Sciatic nerve (tissue), 2 donors: ENCODE measurements at places on chromosomes 12 and 14.

DNA sequence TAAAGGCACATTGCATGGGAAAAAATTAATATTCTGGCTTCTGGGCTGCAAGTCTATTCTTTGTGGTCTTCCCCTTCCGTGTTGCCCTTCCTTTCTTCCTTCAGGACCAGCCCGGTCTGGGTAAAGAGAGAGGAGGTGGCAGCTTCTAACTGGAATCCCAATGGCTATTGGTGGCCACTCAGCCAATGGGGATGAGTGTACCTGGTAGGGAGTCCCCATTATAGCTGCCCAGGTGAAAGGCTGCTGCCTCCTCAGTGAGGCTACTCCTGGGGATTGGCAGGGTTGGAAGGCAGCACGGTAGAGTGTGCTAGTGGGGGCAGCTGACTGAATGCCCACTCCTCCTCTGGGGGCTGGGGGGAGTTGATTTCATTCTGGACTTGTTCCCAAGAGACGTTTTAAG lies 112.6 kb downstream of the RBM19 start:
- DNase-seq = no peak

- DNase-seq = no peak
Observed at GRCh38 chr14:95533822-95534221, 1.0 kb upstream of the GLRX5 start.

DNA sequence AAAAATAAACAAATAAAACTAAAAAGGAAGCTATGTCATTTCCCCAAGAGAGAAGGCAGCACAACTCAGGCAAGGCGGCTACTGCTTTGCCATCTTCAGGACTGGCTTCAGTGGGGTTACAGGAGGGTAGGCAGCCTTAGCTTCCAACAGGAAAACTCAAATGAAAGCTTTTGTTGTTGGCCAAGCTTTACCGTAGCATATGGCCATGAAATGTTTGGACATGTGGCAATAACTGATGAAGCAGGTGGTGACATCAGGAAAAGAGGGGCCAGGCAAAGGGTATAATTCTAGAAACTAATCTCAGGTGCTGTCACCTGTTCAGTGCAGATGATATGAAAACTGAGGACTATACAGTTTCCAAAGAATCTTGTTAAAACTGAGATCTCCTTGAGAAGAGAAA lies 22.8 kb upstream of the NPFF start:
- no peak for DNase-seq

DNA sequence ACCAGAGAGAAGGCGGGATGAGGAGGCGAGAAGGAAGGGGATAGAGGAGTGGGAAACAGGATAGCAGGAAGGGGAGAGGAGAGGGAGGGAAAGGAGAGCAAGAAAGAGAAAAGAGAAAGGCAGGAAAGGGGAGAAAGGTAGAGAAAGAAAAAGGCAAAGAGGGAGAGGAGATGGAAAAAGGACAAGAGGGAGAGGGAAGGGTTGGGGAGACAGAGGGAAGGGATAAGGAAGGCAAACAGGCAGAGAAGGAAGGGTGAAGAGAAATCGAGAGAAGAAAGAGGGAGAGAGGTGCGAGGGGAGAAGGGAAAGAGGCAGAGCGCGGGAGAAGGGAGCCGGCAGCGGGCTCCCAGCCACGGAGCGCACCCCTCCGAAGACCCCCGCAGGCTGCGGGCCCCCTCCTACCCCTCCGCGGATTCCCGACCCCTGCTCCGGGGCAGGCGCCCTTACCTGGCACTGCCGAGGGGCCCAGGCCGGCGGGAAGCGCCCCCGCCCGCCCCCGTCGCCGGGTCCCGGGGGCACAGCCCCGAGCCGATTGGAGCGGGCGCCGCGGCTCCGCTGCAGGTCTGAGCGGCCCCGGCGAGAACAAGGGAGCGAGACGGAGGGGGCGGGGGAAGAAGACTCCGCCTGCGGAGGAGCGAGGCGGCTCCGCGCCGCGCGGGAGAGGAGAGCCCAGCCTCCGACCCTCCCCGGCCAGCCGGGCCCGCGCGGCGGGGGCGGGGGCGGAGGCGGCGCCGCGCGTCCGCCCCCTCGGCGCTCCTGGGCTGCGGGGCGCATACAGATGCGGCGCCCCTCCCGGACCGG lies at the start of gene CDH24:
CDH24 (minus strand) TSS at position 565 of the 801 bp plus-strand sequence. CDS start 1,787 bp downstream, outside the sequence.
- DNase-seq = peak; percentile 85

GRCh38 chr12:47823422-47824086 lies 3.9 kb upstream of the HDAC7 start:
- no peak for DNase-seq

GRCh38 chr12:29148596-29148910 lies 525 bp upstream of the FAR2 start:
- no peak for DNase-seq

DNA sequence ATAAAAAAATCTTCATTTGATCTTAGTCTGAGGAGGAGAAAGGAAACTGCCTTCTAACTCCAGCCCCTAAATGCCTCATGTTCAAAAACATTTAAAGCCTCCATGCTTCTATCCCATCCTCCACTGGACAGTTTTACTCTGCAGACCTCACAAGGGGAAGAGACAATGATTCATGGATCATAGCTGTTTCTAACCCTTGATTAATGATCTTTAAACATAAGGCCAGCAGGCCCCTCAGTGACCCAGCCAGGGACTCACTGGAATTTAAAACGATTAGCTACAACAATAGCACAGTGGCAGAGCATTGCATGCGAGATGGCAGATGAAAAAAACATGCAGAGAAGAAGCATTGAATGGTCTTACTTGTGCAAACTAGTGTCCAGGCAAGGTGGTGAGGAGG lies 6.0 kb downstream of the DCTN2 start:
- no peak for DNase-seq

- DNase-seq = no peak
Observed at GRCh38 chr14:76830556-76830955, 4.3 kb downstream of the LRRC74A start.

GRCh38 chr12:18415227-18415626 lies 153.9 kb downstream of the PIK3C2G start:
- no peak for DNase-seq

- DNase-seq = no peak
Observed at GRCh38 chr14:28305938-28306337, 460.6 kb upstream of the FOXG1 start.

GRCh38 chr14:45400509-45400908 lies 147.5 kb upstream of the MIS18BP1 start:
- DNase-seq = no peak

- no peak for DNase-seq
Observed at GRCh38 chr12:34264110-34264509, 241.8 kb downstream of the ALG10 start.

GRCh38 chr14:29271669-29272068 lies 505.1 kb downstream of the FOXG1 start:
- DNase-seq = no peak

GRCh38 chr14:35107866-35108265 lies 13.9 kb downstream of the PPP2R3C start:
- DNase-seq = no peak

GRCh38 chr12:25617991-25618390 lies 64.9 kb upstream of the LMNTD1 start:
- DNase-seq = no peak

- no peak for DNase-seq
Observed at GRCh38 chr12:62407587-62407986, 59.0 kb upstream of the MON2 start.

GRCh38 chr14:64722842-64723447 lies 18.7 kb downstream of the PLEKHG3 start:
- peak; percentile 42 for DNase-seq

- DNase-seq = no peak
Observed at GRCh38 chr12:22250762-22251161, 83.7 kb downstream of the ST8SIA1 start.

DNA sequence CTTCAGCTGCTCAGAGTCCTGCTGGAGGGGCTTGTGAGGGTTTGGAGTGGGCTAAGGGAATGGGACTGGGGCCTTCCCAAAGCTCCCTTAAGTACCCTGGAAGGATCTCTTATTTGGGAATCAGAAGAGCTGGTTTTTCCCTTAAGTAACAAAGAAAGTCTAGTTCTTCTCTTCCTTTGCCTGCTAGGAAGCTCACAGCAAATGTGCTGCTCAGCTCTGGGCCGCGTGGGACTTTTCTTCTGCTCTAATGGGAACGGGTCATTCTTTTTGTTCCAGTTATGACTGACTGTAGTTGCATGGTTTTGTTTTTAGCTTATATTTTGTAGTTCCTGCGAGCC lies 6.0 kb downstream of the KIF26A start:
- DNase-seq = no peak

- DNase-seq = no peak
Observed at GRCh38 chr12:46803517-46803916, 22.3 kb downstream of the SLC38A4 start.

DNA sequence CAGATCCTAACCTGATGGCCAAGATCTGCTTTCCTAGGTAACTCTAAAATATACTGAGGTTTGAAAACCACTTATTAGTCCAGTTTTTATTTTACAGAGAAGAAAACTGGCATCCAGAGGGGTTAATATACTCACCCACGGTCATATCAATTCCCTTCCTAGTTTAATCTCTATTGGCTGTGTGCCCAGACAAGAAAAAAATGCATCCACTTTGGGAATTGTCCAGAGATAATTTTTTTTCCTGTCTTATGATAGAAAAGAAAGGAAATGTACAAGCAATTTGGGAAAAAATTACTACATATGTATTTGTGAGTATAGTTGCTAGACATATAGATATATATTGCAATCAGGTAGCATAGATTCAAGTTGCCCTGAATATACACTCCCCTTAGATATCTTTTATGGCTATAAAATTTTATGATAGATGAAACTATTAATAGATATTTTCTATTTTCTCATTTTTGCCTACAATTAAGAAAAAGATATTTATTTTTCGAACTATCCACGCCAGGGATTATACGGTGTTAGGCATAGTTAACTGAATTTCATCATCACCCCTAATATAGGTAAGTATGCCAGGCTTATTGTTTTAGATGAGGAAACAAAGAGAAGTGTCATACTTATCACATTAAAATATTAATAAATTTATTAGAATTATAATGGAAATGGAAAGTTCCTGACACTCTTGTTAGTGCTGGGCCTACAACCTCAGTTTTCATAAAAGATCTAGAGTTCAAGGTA lies 100.5 kb upstream of the SLC38A2 start:
- no peak for DNase-seq

- DNase-seq = no peak
Observed at GRCh38 chr12:1536817-1537216, 57.6 kb downstream of the FBXL14 start.

- DNase-seq = no peak
Observed at GRCh38 chr14:105588236-105588860, 62.0 kb downstream of the TMEM121 start.

GRCh38 chr12:58877243-58877743 lies 43.0 kb downstream of the LRIG3 start:
- no peak for DNase-seq

GRCh38 chr12:76898442-76898841 lies 19.6 kb upstream of the CSRP2 start:
- no peak for DNase-seq

- DNase-seq = no peak
Observed at GRCh38 chr14:39233680-39234326, at the start of gene MIA2. TSS of gene MIA2 (plus strand) at chr14:39233915. CDS start at chr14:39234115, 200 bp downstream.

DNA sequence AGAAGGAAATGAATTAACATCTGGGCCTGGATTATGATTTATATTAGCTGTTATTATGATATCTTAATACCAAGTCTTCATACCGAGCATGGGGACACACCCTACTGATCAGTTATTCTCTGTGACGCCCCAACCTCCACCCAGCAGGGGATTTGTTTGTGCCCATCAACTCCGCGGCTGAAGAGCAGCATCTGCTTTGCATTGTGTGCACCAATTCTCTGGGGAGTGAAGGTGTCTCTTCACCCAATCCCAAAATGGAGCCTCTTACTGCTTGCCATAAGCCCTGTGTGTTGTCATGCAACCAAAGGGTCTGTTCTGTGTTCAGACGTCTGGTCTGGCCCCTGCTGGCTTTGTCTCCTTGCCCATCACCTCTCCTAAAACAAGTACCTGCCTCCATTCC lies 25.4 kb downstream of the DHRS2 start:
- no peak for DNase-seq

- DNase-seq = no peak
Observed at GRCh38 chr14:92565040-92565717, 51.6 kb downstream of the RIN3 start.

- DNase-seq = no peak
Observed at GRCh38 chr12:103421402-103421801, 74.4 kb downstream of the C12orf42 start.

- no peak for DNase-seq
Observed at GRCh38 chr12:40647651-40648050, 44.6 kb upstream of the CNTN1 start.

GRCh38 chr14:55556929-55557623 lies 22.9 kb upstream of the KTN1 start:
- DNase-seq = peak; percentile 63

DNA sequence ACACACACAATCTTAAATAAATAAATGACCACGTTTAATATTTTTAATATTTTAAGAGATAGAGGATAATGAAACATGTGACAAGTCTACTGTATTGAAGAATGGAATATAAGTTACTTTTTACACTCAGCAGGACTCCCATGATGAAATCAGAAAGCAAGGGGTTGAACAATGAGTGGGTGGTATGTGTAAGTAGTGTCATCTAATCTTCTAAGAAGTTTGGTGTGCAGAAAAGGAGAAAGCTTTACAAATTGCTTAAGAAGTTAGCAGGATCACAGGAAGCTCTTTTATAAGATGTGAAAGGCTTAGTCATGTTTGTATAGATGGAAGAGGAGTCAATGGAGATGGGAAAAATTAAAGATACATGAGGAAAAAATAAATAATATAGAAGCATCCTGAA lies 47.8 kb downstream of the SLC15A5 start:
- no peak for DNase-seq

DNA sequence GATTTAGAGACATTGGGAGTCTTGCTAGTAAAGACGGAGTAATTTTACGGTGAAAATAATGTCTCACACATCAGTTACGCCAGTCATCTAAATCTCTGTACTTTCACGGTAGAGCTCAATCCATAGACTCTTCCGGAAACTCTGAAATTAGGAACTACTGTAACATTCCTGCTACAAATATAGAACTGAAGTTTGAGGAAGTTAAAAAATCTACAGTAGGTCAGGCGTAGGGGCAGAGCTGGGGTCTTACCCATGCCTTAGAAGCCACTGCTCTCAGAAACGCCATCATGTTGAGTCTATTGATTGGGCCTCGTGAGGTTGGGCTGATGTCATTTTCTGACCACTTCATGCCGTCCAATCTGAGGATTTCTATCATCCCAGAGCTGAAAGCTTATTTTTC lies 1029.8 kb upstream of the TMEM132C start:
- no peak for DNase-seq

DNA sequence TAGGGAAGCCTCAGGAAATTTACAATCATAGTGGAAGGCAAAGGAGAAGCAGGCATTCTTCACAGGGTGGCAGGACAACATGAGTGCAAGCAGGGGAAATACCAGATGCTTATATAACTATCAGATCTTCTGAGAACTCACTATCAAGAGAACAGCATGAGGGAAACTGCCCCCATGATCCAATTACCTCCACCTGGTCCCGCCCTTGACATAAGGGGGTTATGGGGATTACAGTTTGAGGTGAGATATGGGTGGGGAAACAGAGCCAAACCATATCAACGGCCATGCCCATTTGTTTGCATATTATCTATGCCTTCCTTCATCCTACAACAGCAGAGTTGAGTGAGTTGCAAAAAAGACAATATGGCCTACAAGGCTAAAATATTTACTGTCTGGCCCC lies 140.2 kb upstream of the CCDC196 start:
- no peak for DNase-seq

- DNase-seq = no peak
Observed at GRCh38 chr12:9843407-9843806, 16.1 kb downstream of the KLRF1 start.

- DNase-seq = no peak
Observed at GRCh38 chr12:128909653-128910052, 56.4 kb downstream of the GLT1D1 start.

- no peak for DNase-seq
Observed at GRCh38 chr12:52496590-52497071, 3.6 kb upstream of the KRT6A start.
